ENCODE measurements at places on chromosomes 7 and 10.

DNA sequence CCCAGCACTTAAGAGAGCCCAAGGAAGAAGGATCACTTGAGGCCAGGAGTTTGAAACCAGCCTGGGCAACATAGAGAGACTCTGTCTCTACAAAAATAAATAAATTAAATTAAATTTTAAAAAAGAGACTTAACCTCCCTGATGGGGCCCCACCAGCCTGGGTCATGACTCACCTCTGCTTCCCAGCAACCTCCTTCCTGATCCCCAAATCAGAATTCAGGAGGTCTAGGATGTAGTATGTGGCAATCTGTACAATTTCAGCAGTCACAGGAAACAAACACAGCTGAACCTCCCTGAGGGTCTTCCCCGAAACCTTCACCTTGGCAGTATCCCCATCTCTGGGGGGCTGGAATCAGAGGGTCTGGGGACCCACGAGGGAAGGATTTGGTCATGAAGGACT lies 9.7 kb upstream of the PPP1R35 start:
- DNase-seq, result no peak

DNA sequence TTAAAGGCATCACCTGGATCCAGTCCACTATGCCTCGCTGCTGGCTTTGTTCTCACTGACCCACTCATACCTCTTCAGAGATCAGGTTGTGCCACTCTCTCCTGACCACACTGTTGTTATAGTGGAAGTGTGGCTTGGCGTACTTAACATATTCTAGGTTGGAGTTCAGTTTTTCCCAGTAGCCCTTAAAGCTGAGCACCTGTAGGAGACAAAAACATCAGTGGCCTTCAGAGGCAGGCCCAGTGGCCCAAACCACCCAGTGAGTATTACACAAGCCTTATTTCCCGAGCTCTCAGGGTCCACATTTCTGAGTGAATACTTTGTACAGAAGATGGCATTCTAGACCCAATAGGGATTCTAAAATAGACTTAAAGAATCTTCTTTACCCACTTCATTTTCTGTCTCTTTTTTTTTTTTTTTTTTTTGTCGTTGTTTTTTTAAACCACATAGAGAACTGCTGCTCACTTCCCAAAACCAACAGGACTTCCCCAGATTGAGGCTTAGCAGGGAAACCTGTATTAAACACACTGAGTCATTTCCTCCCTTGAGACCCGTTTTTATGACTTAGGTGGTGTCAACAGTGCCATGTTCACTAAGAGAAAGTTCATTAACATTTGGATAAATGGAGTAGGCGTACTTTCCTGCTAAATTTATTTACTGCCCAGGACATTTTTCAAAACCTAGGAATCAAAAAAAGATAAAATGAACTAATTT lies 85.8 kb downstream of the GSAP start:
- no peak for DNase-seq

DNA sequence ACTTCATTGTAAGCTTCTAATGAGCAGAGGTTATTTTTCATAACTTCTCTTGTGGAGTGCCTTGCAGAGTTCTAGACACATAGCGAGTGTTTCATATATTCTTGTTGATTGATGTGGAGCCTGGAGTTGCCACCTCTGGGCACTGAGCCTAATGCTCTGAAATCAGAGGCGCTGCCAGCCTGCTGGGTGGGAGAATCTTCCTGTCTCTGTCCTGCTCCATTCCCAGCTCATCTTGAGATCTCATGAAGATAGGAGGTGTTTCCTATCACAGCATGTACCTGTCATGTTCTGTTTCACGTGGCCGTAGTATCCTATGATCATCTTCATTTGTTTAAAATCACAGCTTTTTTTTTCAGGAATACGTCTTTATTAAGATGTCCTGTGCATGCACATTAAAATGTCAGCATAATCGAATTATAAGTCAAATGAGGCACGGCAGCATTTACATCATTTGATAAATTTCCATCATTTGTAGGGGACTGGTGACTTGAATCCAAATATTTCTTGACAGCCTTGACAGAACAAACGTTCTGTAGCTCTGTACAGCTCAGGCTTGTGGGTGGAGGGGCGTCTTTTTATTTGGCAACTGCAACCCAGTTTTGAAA lies 393.0 kb downstream of the PHTF2 start:
- DNase-seq, result no peak

DNA sequence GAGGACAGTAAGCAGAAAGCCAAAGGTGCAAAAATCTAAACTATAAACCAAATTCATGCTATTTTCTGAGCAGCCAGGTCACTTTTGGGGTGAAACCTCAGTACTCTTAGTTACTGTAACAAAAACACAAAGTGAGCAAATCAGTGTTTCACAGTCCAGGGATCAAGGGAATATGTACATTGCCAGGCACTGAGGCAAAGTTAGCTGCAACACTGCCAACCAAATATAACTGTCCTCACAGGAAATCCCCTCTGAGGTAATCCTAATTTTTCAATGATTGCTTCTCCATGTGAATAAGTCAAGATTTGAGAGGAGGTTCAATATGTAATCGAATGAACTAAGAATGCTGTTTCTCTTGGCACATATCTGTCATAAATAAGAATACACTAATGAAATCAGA lies 229.7 kb downstream of the TSPAN12 start:
- no peak for DNase-seq
